Activated T-helper 1 cell treated with anti-CD3 and anti-CD28 coated beads, Interleukin-2, amount 50 U/mL, for 16 hours (primary cell): ENCODE measurements at places on chromosomes 16 and 17.

DNA sequence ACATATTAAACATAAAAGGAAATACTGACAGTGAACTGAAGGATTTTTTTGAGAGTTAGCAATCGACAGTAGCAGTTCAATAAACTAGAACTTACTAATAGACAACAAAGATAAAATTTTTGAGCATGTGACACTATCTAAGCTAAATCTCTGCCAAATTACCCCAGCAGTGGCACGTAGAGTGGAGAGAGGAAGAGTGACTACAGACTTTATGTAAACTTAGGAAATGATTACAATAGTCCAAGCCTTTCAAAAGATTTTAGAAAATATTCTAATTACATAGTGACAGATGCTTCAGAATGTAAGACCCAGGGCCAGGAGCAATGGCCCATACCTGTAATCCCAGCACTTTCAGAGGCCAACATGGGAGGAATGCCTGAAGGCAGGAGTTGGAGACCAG lies 52.4 kb downstream of the CFDP1 start:
- DNase-seq = no peak

GRCh38 chr17:61410141-61411010 lies 10.7 kb downstream of the TBX2 start:
- peak; percentile 56 for DNase-seq

DNA sequence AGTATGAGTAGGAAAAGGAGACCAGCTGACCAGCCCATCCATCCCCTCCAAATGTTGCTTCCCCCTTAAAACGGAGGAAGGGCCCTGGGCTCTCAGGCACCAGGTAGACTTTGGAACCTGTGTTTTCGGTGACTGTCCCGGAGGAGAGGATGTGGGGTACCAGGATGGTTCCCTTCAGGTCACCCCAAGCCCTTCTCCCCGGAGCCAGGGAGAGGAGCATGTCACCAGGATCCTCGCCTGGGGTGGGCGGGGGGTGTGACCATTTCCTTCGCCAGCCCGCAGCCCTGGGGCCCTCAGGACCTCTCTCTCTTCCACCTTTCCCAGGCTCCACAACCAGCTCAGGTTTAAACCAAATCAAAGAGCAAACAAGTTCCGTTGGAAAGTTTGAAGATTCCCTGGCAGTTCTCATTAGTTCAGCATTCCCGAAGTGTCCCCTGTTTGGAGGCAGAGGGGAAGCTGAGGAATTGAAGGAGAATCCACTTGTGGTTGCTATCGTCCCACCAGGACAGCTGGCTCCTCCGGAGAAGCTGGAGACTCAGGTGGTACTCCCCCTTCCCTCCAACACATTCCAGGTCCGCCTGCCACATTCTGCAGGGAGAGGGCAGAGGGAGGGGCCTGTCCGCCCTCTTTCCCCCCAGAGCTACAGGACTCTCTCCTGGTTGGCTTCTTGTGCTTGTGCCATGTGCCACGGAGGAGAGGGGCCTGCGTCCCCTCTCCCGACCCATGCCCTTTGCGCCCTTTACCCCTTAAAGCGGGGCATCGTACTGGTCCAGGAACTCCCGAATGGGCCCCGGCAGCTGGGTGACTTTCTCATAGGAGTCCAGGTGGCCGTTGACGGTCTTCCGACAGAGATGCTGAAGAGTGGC lies 2.0 kb downstream of the SOCS3 start:
- no peak for DNase-seq

GRCh38 chr17:55742272-55743102 lies 8.4 kb upstream of the PCTP start:
- no peak for DNase-seq

DNA sequence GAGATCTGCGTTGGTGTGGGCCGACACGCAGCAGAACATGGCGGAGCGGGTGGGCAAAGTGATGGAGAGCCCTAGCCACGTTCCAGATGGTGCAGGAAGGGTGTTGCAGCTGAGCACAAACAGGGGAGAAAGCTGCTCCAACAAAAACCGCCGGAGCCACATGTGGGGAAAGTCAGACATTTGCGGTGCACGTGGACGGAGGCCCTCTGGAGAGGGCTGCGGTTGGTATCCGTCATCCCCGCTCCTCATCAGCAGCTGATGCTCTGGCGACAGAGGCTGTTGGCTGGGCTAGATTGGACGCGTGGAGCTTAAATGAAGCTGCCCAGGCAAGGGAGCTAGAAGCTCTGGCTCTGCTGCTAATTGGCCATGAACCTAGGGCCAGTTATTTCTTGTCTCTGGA lies 43.5 kb upstream of the ADCY9 start:
- DNase-seq = no peak

DNA sequence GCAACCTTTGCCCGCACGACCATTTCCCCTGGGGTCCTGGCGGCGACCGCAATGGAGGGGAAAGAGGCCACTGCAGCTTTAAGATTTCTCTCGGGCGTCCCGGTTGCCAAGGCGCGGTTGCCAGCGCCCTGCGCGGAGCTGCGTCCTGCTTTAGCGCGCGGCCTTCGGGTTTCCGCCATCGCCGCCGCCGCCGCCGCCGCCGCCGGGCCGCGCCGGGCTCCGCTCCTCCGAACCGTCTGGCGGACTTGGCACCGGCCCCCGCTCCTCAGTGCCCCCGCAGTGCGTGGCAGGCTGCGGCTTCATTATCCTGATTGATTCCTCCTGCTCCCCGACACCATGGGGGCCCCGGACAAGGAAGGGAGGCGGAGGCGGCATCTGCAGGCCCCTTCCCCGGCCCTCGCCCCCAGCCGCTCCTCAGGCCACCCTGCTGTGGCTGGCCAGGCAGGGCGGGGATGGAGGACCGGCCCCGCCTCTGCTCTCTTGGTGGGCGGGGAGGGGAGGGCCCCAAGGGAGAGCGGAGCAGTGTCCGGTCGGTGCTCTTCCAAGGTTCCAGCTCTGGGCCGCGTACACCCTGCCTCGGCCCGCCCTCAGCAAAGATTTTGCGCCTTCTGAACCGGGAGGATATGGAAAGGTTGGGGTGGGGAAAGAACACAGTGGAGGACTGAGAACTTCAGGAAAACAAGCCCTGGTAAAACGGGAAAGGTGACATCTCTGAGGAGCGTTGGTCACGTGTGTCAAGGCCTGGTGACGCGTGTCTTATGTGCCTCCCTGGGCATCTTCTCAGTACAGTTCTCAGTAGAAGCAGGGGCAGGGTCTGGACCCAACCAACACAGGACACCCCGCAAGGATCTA lies 34.0 kb downstream of the NEUROD2 start:
- DNase-seq = no peak

DNA sequence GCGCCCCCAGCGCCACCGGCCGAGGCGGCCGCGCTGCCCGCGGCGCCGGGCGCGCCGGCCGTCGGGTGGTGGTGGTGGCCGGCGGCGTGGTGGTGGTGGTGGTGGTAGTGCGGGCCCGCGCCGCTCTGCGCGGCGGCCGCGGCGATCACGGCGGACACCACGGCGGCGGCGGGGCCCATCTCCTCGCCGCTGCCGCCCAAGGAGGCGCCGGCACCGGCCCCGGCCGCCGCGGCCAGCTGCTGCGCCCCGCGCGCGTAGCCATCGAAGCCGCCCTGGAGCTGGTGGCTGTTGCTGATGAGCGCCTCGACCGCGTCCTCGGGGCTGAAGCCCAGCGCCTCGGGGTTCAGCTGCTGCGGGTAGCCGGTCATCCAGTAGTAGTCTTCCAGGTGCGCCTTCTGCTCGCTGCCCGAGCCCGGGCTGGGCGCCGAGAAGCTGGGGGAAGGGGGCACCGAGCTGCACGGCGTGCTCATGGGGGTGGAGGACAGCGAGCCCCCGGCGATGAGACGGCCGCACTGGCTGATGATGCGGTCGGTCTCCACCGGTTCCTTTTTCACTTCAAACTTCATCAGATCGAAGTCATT lies 1.2 kb downstream of the MAF start:
- no peak for DNase-seq

GRCh38 chr16:59370717-59371116 lies 636.6 kb upstream of the GOT2 start:
- no peak for DNase-seq

- DNase-seq = no peak
Observed at GRCh38 chr17:80956321-80957190, 35.1 kb upstream of the CHMP6 start.
